GM20000 (cell line): ENCODE measurements at places on chromosomes 6 and 20.
A peak's percentile ranks its signal among the peaks of the same experiment; 100 is the strongest.

GRCh38 chr20:18822832-18823231, 9.2 kb downstream of the SCP2D1 start:
- DNase-seq, result no peak

DNA sequence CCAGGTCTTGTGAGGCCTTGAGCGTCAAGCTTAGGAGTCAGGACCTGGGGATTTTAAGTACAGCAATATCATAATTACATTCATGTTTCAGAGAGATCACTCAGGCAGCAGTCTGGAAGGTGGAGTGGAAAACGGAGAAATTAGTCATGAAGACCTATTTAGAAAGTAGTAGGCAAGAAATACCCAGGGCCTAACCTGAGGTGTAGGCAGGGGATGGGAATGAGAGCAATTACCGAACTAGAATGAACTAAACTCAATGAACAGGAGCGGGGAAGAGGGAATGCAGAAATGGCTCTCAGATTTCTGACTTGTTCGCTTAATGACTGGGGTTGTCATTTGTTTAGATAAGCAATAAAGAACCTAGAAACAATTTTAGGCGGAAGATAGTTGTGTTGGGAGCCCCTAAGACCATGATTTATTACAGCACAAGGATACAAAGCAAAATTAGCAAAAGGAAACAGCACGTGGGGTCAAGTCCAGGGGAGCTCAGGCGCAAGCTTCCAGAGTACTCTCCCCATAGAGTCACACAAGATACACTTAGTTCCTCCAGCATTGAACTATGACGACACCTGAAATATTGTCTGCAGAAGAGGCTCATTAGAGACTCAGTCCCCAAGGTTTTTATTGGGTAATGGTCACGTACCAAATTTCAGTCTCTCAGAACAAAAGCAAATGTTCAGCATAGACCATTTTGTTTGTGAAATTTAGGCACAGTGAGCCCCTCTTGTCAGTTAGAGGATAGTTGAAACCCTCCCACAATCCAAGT, 178.8 kb upstream of the AKAP12 start:
- DNase-seq, result no peak

DNA sequence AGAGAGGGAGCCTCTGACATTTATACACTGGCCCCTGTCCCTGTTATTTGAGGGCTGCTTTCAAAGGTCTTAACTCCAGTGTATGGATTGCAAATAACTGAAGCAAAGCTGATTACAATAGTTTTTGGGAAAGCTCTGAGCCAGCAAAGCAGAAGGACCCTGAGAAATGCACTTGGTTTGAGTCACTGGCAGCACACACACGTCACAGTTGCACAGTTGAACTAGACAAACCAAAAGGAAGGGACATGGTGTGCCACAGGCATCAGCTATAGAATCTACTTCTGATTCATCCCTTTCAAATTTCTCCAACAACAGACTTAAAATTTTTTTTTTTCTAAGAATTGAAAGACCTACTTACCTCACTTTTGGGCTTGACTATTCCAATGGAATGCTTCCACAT, 56.4 kb downstream of the SNRNP48 start:
- no peak for DNase-seq

DNA sequence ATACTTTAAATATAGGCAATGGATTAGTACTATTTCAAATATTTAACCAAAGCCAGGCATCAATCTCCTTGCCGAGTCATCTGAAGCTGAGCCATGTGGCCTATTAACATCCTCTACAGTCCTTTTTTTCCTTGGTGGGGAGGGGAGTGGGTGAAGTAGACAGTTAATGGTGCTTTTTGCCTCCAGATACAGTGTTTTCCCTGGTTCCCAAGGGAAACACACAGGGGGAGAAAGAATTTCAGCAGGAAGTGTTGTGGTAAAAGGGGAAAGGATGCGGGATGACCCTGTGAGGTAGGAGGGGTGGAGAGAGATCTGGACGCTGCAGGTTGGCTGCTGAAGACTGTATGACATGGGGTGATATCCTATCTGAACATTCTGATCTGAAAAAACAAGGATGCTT, 9.6 kb downstream of the CLDN20 start:
- DNase-seq, result no peak

GRCh38 chr6:134908906-134909516, 40.9 kb downstream of the ALDH8A1 start:
- no peak for DNase-seq

DNA sequence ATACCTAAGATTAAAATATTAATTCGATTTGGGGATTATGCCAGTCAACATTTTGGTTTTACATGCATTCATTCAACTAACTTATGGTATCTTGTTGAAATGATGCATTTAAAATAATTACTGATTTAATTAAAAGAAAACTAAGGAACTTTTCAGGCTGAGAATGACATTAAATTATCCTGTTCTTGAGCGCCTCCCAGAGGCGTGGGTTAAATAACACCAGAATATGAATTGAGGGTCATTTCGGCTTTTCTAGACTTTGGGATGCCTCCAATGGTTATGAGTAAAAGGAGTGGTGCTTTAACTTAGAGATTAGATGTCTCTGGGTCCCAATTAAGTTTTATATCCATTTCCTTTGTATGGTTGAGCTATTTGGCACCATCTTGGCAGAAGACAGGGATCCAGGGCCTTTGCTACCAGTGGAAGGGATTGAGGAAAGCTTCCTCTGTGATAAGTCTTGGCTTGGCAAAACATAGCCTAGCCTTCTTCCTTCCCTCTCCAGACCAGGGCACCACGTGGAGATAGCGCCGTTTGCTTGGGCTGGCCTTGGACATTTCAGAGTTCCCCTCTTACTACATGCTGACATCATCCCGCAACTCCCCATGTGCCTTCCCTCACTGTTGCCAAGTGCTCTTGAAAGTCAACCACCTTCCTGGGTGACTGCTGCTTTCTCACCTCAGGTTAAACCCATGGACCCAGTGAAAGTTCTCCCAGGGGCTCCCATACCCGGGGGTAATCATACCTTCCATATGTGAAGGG, 28.7 kb downstream of the GNAS start:
- no peak for DNase-seq

- DNase-seq, result peak; percentile 78
These were observed 77.7 kb downstream of the EFHC1 start for GRCh38 chr6:52497652-52498408.

GRCh38 chr20:44288252-44288651, 22.8 kb downstream of the FITM2 start:
- no peak for DNase-seq

DNA sequence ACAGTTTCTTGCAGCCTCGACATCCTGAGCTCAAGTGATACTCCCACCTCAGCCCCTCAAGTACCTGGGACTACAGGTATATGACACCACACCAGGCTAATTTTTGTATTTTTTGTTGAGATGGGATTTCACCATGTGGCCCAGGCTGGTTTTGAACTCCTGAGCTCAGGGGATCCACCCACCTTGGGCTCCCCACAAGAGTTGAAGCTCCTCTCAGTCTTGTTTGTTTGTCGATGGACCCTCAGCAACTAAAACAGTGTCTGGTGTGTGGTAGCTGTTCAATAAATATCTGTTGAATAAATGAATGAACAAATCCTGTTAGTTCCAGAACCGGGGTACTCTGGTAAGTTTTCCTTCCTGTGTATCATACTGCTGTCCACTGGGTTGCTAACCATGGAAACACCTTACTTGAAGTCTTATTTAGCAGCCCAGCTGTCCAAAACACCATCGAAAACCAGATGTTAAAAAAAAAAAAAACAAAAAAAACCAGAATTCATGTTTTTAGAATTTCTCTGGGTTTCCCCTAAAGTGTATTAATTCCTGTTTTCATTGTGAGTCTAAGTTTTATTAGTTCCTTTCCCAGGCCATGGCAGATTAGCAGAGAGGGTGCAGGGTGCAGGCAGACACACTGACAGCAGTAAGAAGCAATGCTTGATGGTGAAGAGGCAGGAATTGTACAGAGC, 7.8 kb upstream of the EZR start:
- peak; percentile 63 for DNase-seq

- DNase-seq, result no peak
These were observed 206.8 kb downstream of the EYA4 start for GRCh38 chr6:133447924-133448323.

- DNase-seq, result no peak
These were observed 302.9 kb downstream of the CLIC5 start for GRCh38 chr6:45712786-45713185.

- peak; percentile 67 for DNase-seq
These were observed 130.3 kb upstream of the BTN3A2 start for GRCh38 chr6:26234421-26235301.

DNA sequence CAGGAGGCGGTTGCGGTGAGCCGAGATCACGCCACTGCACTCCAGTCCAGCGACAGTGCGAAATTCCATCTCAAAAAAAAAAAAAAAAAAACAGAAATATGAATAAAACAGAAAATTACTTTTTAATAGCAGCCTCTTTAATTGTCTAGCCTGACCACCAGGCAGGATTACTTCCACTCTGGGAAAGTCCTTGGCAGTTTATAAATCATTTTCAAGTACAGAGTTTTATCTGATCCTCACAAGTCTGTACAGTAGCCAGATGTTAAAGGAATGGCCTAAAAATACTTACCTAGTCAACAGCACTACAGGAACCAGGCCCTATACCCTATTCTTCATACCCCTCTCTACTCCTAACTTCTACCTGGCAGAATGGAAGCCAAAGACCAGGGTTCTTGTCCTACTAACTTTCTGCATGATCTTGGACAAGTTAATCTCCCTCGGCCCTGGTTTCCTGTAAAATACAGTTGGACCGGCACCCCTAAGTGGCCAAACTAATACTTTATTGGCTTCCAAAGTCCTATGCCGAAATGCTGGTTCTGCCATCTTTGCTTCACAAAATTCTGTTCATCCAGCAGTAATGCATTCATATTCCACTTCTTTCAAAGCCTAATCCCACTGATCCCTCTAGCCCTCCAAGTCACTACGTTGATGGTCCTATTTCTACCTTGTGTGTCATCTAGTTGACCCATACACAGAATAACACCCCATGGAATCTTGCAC, 1.9 kb downstream of the EIF2S2 start:
- no peak for DNase-seq

- no peak for DNase-seq
These were observed 38.2 kb upstream of the SLCO4A1 start for GRCh38 chr20:62603907-62604785.

DNA sequence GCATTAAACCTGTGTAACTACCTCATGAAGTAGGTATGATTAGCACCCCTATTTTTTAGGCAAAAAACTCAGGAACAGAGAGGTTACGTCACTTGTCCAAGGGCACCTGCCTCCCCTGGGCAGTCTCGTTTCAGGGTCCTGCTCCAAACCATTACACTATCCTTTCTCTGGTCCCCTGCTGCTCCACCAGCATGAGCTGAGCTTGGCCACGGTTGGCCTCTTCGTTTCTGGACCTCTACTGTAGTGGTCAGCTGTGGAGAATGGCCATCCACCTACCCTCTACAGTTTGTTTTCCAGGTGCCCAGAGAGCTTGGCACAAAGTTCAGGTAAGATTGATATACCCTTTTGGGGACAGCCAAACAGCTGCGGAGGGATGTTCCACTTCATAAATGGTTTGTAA, 16.8 kb downstream of the COX4I2 start:
- DNase-seq, result no peak

DNA sequence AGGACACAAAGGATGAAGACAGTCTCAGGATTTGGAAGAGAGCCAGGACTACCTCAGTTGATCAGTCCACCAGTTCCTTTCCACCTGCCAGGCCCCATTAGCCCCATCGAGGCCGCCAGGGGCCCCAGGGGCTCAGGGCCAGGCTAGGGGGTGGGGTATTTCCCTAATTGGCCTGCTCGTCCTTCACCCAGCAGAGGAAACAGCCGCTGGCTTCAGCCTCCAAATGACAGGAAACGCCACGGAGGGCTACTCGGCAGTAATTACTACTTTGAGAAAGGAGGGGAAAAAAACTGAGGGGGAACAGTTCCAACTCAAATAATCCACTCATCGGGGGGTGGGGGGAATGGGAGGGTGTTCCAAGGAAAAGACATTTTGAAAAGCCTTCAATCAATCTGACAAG, 42.7 kb downstream of the MAFB start:
- DNase-seq, result no peak

GRCh38 chr20:31604567-31605030, 490 bp upstream of the ID1 start:
- DNase-seq, result no peak
